Stimulated activated CD8-positive, alpha-beta memory T cell treated with anti-CD3 and anti-CD28 coated beads, Interleukin-4, amount 100 ng/mL, for 48 hours (primary cell): ENCODE measurements at places on chromosomes 7 and 10.

- DNase-seq: no peak
These were observed 158.5 kb downstream of the LHFPL3 start for GRCh38 chr7:104486931-104487330.

DNA sequence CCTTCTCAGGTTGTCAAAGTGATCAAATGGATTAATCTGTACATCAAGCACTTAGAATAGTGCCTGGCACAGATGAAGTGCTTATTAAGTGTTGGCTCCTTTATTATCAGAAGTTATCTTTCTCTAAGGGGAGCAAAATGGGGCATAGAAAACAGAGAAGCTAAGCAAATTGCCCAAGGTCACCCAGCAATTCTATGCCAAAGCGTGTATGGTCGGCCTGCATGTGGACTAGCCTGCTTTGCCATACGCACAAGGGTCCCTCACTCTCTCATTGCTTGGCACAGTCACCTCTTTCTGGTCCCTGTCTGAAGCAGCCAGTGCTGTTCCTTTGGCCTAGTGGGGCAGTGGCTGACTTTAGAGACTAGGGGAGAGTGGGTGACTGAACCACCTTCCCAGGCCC lies 45.3 kb downstream of the CDH23 start:
- DNase-seq: no peak

DNA sequence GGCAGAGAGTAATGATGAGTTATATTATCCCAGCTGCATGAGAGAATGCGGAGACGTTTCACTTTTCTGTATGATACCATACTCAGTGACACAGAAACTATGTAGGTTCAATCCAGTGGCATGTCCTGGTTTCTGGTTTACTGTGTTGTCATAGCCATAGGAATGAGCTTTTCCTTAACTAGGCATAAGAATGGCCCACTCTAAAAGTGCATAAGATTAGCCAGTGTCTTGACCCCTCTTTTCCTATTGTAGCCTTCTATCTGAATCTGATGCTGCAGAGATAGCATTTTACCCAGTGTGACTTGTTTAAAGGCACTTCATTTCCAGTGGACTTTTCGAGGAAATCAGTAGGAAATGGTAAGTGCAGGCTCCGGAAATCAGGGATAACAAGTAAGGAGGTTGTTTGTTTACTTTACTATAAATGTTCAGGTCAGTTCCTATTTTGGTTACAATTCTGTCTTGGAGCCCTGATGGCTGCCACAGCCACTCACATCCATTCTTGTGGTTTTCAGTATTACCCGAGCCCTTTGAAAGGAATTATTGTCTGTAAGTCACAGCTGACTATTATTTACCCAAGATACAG lies 70.5 kb downstream of the SEMA3A start:
- DNase-seq: no peak

DNA sequence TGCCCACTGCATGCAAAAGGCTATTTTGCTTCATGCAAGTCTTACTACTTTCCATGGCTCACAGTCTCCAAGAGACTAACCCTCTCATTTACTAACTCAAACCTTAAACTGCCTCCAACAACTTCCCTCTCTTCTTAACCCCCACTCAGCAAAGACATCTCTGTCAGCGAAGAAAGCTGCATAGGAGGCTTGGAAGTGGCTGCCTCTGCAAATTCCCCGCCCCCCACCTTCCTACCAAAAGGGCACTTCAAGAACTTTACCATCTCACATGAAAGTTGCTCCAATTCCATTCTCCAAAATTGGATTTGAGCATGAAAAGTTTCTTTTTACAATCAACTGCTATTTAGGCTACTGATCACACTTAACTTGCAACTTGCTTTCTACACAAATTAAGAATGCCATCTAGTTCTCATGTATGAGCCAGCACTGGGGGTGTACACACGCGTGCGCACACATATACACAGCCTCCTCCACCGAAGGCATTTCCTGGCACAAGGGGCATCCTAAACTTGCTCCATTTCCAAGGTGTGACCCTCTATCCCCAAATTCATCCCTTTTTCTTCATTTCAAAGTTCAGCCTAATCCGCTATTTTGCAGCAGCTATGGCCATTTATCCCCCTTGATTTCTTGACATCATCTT lies 1.8 kb downstream of the CCDC6 start:
- DNase-seq: no peak

DNA sequence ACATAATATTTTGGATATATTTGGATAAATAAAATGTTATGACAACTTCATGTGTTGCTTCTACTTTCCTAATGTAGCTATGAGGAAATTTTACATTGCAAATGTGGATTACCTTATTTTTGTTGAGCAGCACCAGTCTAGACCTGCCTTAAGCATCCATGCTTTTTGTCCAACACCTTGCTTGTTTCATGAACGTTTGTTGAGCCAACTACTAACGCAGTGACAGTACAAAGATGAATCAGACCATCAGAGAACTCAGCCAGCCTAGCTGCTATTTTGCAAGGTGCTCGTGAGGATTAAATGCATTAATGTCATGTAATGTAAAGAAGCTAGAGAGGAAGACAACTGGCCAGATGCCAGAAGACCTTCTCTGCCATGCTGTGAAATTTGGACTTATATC lies 1.1 kb upstream of the ZC3HAV1L start:
- DNase-seq: no peak

- DNase-seq: no peak
These were observed 2.6 kb upstream of the HOXA9 start for GRCh38 chr7:27167916-27168264.

- DNase-seq: no peak
These were observed 20.7 kb downstream of the PLPP4 start for GRCh38 chr10:120477743-120478141.

DNA sequence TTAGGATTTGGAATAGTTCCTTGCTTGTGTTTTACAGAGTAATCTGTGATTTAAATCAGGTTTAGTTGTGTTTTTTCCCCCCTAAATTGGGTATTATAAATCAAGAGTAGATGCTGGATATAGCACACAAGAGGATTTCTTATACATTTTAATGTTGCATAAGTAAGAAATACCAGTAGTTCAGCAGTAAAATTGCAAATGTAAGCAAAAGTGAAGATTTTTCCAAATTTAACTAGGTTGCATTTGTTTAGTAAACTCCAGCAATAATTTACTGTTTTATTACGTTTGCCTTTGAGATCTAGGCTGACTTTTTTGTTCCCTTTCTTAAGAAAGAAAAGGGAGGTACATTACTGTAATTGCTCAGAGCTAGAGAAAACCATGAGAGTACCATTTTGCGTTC lies 207.3 kb downstream of the LRMDA start:
- no peak for DNase-seq

GRCh38 chr10:52280051-52280450 lies 34.0 kb upstream of the DKK1 start:
- DNase-seq: no peak

DNA sequence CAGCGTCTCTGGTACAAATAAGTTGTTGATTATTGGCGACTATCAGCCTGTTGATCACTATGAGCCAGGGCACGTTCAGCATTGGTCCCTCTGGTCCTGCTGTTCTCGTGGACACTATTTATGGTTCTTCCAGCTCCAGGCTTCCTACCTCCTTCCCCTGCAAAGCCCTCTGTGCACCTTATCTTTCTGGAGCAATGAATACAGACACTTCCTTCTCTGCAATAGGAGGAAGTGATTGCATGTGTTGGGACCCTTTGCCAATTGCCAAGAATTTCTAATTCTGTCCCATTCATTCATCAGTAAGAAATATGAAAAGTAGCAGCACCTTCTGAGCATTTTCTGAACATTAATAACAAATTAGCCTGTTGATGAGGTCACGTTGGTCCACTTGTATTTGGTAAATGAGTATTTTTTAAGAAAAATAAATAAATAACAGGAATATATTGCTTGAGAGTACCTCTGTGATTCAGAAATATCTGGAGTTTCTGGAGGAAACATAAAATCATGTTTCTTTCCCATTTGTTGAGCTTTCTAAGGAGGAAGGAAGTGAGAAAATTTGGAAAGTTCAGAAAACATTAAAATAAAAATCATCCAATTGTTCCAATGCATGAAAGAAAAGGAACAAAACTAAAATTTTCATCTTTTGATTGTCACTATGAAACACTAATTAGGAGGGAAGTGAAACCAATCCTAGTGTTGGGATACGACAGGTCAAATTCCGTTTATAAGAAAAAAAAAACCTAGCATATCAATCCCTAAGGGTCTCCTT lies 259.1 kb upstream of the KLF6 start:
- no peak for DNase-seq

DNA sequence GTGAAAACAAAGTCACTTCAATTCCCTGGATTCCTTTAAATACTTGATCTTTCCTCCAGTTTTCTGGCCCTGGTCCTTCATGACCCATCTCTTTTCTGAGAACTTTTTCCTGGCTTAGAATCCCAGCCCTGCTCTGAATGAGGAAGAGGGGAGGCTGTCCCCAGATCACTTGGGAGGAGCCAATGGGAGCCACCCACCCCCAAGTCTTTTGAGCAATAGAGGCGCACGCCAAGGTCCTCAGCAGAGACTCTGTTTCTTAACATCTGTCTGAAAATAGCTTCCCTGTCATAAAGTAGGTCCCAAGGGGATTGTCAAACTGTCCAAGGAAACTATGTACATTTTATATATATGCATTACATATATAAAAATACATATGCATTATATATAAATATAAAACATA lies 126.8 kb downstream of the ADRA2A start:
- no peak for DNase-seq

DNA sequence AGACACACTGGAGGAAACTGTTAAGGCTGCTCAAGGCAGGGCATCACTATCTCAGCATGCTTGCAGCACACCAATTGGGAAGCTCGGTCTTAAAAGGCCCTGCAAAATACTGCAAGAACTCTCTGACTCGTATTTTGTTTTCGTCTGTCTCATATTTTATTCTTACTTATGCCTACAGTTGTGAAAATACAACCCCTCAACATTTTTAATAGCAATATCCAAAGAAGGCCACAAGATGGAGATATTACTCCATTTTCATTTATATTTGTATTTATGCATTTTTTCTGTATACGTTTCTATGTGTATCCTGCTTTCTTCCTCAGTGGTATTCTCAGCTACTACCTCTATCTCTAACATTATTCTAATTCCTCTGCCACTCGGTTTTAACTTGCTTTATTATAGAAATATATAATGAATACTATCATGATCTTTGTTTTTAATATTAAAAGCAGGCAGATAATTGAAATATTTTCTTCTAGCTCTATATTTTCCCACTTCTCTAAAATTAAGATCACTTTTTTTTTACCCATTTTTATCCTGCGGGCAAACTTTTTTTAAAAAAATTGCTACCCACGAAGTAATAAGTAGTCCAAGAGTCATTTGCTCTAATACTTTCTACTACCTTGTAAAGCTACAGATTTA lies 10.0 kb downstream of the DNAJC1 start:
- no peak for DNase-seq

DNA sequence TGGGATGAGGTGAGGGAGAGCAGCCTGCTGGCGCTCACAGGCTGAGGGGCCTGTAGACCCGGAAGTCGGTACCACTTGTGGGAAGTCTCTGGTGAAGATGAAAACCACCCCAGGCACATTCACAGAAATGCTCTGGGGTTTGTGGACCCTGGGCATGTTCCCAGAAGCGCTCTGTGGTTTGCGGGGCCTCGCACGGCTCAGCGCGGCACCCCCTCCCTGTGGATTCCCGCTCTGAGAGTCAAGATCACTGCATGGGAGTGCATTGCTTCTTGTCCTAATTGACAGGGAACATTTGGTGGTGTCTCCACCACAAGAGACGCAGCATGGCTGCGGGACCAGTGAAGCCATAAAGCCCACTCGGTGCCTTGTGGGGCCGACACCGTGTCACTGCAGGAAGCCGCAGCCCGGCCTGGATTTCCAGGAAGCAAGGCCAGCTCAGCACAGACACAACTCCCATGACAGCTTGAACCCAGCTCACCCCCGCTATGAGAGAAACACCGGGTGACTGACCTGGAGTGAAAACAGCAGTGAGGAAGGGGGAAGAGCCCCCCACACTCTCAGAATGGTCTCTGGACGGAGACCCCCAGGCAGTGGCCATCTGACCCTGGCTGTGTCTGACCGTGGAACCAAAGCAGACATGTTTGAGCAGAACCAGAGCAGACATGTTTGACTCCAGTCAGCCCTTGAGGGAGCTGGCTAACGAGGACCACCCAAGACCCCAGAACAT lies 157.2 kb downstream of the PTPRN2 start:
- DNase-seq: no peak

DNA sequence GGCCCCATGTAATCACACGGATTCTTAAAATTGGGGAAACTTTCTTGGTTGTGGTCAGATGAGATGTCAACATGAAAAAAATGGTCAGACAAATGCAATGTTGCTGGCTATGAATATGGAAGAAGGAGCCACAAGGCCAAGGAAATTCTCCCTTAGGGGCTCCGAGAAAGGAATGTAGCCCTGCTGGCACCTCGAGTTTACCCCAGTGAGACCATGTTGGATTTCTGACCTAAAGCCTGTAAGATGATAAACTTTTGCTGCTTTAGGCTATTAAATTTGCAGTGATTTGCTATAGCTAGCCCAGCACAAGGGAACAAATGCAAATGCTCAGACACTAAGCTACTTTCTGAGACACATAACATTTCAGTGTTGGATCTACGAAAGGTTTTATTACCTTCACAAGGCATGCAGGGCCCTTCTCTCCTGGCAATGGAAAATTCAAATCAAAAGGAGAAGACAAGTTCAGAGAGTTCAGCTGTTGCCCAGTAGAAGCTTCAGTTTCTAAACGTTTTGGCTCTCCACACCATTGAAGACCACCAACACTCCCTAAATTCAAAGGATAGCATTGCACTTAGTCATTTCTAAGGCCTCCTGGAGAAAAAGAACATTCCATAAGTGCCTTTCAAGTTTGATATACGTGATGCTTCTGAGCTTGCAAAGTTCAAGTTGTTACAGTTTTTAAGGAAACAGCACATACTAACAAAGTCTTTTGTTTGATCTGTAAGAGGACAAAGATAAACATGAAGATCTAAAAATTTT lies 23.4 kb downstream of the MCMBP start:
- DNase-seq: no peak

DNA sequence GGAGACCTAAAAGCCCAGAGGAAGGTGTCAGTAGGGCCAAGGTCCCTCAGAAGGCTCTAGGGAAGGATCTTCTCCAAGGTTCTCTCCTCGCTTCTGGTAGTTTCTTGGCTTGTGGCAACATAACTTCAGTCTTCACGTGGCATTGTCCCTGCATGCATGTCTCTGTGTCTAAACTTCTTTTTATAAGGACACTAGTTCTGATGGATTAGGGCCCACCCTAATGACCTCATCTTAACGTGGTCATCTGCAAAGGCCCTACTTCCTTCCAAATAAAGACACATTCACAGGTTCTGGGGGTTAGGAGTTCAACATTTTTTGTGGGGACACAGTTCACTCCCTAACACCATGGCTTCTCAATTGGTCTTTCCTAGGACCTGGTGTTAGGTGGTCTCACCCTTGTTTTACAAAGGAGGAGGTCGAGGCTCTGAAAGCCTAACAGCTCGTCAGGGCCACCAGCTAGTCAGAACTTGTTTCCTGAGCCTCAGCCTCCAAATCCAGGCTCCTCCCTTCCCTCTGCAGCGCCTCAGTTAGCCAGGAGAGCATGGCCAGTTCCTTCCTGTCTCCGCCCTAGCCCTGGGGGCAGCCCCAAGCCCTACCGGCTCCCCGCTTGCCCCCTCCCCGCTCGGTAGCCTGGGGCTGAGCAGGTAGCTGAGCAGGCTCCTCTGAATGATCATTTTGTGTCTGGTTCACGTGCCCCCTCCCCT lies 109.7 kb upstream of the PPIF start:
- no peak for DNase-seq

GRCh38 chr7:16616542-16616941 lies 29.0 kb downstream of the ANKMY2 start:
- no peak for DNase-seq
